ENCODE measurements at places on chromosomes 6 and 20. TPM values are rescaled to one million over a fixed set of nuclear protein-coding genes. Genes with fewer than 3 reads are reported as not detected.

HSPA1A gene
- 315 TPM for total RNA-seq

GRCh38 chr20:10428008-10428407 is 6.0 kb downstream of the MKKS start:
- H3K4me3 ChIP-seq = no peak overlapping the region
- no peak for DNase-seq
- H3K27ac ChIP-seq = no peak overlapping the region
- no peaks in the 10 kb centered on the region for H3K27me3 ChIP-seq

MMP24 gene
- total RNA-seq = 3.8 TPM

SNPH gene
- 5.0 TPM for total RNA-seq

CEP250 gene
- total RNA-seq = 13.0 TPM

- no peaks in the 10 kb centered on the region for H3K4me1 ChIP-seq
- DNase-seq = no peak
- H3K36me3 ChIP-seq = no peaks in the 10 kb centered on the region
- H3K4me3 ChIP-seq = no peak overlapping the region
- H3K27ac ChIP-seq = no peak overlapping the region
Observed at GRCh38 chr20:58792426-58792825, 58.3 kb downstream of the GNAS-AS1 start.

ID4 gene
- total RNA-seq = 83.2 TPM

- H3K27ac ChIP-seq = no peak overlapping the region
- no peak for DNase-seq
- H3K4me1 ChIP-seq = no peaks in the 10 kb centered on the region
Observed at GRCh38 chr6:45613656-45614055, 235.9 kb upstream of the SUPT3H start.

DNA sequence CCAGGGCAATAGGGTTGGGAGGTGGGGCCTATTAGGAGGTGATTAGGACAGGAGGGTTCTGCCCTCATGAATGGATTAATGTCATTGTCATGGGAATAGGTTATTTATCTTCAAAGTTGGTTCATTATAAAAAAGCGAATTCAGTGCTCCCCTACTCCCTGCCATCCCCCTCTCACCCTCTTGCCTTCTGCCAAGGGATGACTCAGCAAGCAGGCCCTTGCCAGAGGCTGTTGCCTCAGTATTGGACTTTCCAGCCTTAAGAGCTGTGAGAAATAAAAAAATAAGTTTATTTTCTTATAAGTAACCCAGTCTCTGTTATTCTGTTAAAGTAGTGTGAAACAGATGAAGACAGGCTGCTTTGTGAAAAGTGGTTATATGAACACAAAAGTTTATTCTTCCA is 381.1 kb upstream of the ZFP64 start:
- H3K27me3 ChIP-seq = no peaks in the 10 kb centered on the region
- no peak overlapping the region for H3K4me3 ChIP-seq
- no peaks in the 10 kb centered on the region for H3K4me1 ChIP-seq
- no peak overlapping the region for H3K27ac ChIP-seq
- no peak for DNase-seq

PLCB4 gene
- total RNA-seq = 14.3 TPM

GRCh38 chr20:2603816-2604505 is 48.5 kb upstream of the NOP56 start:
- no peaks in the 10 kb centered on the region for H3K36me3 ChIP-seq
- no peak for DNase-seq
- no peak overlapping the region for H3K4me3 ChIP-seq
- no peaks in the 10 kb centered on the region for H3K27me3 ChIP-seq
- H3K4me1 ChIP-seq = no peaks in the 10 kb centered on the region

GRCh38 chr6:87701344-87701675 is 723 bp downstream of the AKIRIN2 start:
- no peaks in the 10 kb centered on the region for H3K4me1 ChIP-seq
- H3K27ac ChIP-seq = peak overlapping the region; percentile 99
- no peaks in the 10 kb centered on the region for H3K36me3 ChIP-seq
- DNase-seq = no peak
- peak overlapping the region; percentile 98 for H3K4me3 ChIP-seq

- DNase-seq = no peak
- H3K36me3 ChIP-seq = no peaks in the 10 kb centered on the region
- no peaks in the 10 kb centered on the region for H3K27me3 ChIP-seq
- H3K4me3 ChIP-seq = no peak overlapping the region
- H3K4me1 ChIP-seq = no peaks in the 10 kb centered on the region
Observed at GRCh38 chr6:96227135-96227534, 211.4 kb downstream of the FUT9 start.

BMP2 gene
- total RNA-seq = 6.9 TPM

- H3K36me3 ChIP-seq = no peaks in the 10 kb centered on the region
- peak within 1 kb of the TSS; percentile 94 for H3K27ac ChIP-seq
- H3K4me3 ChIP-seq = peak within 1 kb of the TSS; percentile 77
- no peaks in the 10 kb centered on the region for H3K4me1 ChIP-seq
Observed at GRCh38 chr6:143060806-143061596, at the start of gene AIG1. Gene AIG1, plus strand, starts transcription at chr6:143060889. Its CDS starts 37 bp downstream, at chr6:143060926.

DNA sequence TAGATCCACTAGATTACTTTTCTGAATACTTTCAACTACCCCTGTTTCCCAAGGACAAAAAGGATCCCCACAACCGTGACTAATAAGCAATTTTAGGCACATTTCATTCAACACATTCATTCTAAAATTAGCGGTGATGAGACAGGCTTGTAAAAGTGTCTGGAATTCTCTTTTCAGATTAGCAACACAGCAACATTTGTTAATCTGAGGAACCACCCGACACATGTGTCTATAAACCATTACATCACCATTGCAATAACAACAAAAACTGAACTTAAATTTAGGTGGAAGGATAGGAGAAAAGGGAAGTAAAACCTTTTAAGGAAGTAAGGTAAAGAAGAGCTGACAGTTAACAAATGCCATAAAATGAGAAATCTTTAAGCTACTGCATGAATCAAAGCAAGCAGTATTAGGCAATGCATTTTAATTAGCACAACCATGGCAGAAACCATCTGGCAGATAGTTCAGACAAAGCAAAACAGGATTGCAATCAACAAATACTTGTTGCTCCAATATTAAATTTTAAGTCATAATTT is 49.1 kb downstream of the MAP3K7 start:
- H3K4me3 ChIP-seq = no peak overlapping the region
- no peak overlapping the region for H3K27ac ChIP-seq
- H3K4me1 ChIP-seq = peaks cover 28% of the 10 kb centered on the region
- H3K27me3 ChIP-seq = no peaks in the 10 kb centered on the region
- DNase-seq = no peak

DNA sequence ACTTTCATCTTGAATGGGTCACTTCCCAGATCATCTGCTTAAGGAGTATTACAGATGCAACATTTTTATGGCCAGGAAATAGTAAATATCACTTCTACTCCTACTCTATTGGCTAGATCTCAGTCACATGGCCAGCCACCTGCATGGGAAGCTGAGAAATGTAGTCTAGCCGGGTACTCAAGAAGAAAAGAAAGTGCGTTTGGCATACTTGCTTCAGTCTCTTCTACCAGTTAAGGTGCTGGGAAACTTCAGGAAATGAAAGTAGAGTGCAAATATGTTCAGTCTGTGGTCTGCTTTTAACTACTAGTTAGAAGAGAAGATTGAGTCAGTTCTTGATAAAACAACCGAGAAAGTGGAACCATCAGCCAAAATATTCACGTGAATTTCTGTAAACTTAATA is 129.2 kb downstream of the PDSS2 start:
- H3K27me3 ChIP-seq = no peaks in the 10 kb centered on the region
- H3K4me1 ChIP-seq = no peaks in the 10 kb centered on the region
- peaks cover 5% of the 10 kb centered on the region for H3K36me3 ChIP-seq
- H3K27ac ChIP-seq = no peak overlapping the region
- no peak for DNase-seq
- H3K4me3 ChIP-seq = no peak overlapping the region

CLPSL2 gene
- total RNA-seq = not detected

DNA sequence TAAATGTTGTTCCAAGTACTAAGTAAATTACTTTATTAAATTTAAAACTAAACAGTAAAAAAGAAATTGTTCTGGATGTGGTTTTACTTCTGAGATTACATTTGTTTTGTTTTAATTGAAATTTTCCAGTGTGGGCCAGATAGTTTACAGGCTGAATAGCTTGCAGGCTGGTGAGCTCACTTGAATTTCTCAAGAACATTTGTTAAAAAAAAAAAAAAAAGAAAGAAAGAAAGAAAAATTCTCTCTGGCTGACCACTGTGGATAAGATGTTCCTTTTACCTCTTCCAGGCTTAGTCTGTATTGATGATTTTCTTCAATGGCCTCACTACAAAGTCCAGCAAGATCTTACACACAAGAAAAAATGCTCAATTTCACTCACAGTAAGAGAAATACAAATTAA is 85.4 kb downstream of the PLCG1 start:
- H3K27ac ChIP-seq = peak overlapping the region; percentile 56
- DNase-seq = no peak
- H3K36me3 ChIP-seq = no peaks in the 10 kb centered on the region
- H3K27me3 ChIP-seq = no peaks in the 10 kb centered on the region
- no peaks in the 10 kb centered on the region for H3K4me1 ChIP-seq

DNA sequence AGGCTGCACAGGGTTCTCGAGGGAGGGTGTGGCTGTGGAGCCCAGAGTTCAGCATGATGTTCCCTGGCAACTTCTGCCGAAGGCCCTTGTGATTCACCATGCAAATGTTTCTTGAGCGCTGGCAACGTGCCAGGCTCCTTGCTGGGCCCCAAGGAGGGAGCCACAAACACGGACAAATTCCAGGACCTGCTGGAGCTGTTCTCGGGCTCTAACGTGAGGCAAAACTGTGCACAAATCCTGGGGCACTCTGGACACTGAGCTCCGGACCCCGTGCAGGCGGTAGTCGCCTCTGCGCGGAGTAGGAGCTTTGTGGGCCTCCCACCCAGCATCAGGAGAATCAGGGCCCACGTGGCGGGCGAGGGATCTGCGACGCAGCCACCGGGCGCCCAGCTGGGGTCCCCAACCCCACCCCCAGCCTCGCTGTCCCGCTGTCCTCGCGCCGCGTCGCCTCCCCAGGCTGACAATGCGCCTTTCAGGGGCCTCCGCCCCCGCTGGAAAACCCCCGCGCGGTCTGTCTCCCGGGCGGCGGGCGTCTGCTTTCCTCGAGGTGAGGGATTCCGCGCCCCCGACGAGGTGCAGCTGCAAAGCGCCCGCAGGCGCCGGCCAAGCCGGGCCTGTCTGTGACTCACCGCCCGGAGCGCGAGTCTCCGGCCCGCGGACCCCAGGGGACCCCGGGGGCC is 31.7 kb upstream of the SCUBE3 start:
- no peaks in the 10 kb centered on the region for H3K36me3 ChIP-seq
- no peak overlapping the region for H3K27ac ChIP-seq
- DNase-seq = peak; percentile 71
- H3K27me3 ChIP-seq = no peaks in the 10 kb centered on the region
- no peak overlapping the region for H3K4me3 ChIP-seq

- no peaks in the 10 kb centered on the region for H3K4me1 ChIP-seq
- H3K27ac ChIP-seq = no peak overlapping the region
- no peaks in the 10 kb centered on the region for H3K27me3 ChIP-seq
- H3K36me3 ChIP-seq = no peaks in the 10 kb centered on the region
Observed at GRCh38 chr20:13110796-13111195, 102.0 kb downstream of the SPTLC3 start.

PROKR2 gene
- total RNA-seq = not detected

DNA sequence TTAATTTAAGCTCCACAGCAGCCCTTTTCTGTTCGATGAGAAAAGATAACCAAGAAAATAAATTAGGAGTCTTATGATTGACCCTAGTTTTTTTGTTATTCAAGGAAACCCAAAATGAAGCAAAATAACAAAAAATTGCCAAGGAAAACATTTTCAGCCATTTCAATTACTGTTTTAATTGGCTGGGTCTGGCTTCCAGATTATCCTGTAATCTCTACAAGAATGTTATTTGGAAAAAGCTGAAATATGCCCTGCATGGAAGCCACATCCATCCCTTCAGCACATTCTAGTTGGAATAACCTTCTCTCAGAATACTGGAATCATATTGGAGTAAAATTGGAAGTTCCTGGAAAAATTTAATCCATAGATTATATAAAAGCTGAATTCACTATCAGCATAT is 191.1 kb upstream of the CCN2 start:
- no peaks in the 10 kb centered on the region for H3K36me3 ChIP-seq
- H3K4me1 ChIP-seq = peaks cover 8% of the 10 kb centered on the region
- no peak for DNase-seq
- H3K4me3 ChIP-seq = no peak overlapping the region

SCRT2 gene
- total RNA-seq = not detected

PPP1R14C gene
- 85.4 TPM for total RNA-seq

DNA sequence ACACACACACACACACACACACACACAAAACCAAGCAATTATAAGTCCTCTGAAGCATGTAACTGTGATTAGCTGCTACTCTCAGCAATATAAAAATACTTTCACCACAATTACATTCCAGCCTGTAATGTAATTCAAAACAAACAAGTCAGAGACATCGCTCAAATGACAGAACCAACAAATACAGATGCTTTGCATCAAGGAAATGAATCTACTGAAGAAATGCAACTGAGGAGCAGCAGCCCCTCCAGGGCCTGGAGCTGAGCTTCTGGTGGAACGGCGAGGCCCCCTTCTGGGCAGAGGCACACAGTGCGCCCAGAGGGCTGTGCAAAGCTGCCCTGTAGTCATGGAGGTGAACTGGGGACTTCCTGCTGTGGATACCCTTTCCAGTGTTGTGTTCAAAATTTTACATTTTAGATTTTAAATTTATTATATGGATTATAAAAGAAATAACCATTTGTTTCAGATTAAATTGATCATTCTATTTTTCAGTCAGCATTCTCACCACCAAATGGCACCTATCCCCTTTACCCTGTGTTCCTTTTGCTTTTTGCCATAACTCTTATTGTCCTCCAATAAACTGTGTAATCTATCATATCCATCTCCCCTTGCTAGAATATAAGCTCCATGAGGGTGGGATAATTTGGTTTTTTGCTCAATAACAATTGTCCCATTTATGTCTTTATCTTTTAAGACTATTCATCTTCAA is 23.2 kb downstream of the ADAT2 start:
- H3K27ac ChIP-seq = no peak overlapping the region
- no peaks in the 10 kb centered on the region for H3K27me3 ChIP-seq
- H3K4me3 ChIP-seq = no peak overlapping the region

LY6G6D gene
- total RNA-seq = not detected

UNC5CL gene
- total RNA-seq = 0.96 TPM

DNA sequence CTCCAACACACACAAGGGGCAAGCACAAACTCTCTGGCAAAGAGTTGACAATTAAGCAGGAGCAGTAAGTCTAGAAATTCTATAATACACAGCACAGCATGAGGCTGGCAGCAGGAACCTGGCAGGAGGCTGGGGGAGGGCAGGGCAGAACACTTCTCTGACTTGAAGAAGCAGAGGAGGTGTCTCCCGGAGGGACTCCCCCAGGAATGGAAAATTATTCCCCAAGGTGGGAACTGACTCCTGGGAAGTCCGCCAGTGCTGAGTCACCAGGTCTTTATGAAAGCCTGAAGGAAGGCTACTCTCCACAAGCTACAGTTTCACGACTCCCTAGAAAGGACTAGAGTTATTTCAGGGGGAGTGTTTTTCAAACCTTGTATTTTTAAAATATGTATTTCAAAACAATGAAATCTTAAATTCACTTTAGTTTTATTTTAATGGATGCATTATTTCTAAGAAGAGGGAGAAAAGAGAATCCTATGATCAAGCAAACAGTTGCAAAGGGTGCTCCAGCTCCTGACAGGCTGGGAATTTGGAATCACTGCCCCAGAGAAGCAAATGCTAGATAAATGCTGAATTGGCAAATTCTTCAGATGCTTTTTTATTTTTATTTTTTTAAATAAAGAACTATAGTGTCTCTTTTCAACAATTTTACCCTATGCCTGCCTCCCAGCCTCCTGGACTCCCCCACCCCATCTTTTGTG is 192.8 kb downstream of the LY86 start:
- H3K27me3 ChIP-seq = no peaks in the 10 kb centered on the region
- no peak overlapping the region for H3K27ac ChIP-seq
- no peak overlapping the region for H3K4me3 ChIP-seq
- H3K4me1 ChIP-seq = no peaks in the 10 kb centered on the region
- no peaks in the 10 kb centered on the region for H3K36me3 ChIP-seq
- DNase-seq = no peak
